Fibroblast of villous mesenchyme (primary cell): ENCODE measurements at places on chromosomes 5 and 9.
A peak's percentile ranks its signal among the peaks of the same experiment; 100 is the strongest.

- DNase-seq = peak; percentile 50
These were observed 88.2 kb upstream of the OSMR start for GRCh38 chr5:38757451-38758245.

DNA sequence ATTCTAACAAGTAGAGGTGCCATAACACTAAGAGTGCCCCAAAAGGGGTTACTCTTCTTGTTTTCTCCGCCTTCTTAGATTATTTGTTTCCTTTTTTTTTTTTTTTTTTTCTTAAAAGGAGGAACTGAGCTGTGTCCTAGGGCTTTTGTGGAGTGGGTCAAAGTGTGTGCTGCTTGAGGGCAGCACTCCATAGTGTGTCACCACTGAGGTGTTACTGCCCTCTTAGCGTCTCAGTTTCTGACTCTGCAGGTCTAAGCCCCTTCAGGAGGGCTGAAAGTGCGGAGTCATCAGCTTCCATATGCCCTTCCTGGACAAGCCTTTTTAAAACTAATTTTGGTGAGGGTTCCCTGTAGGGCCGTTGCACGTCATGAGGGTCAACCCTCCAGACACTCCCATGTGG lies 12.6 kb upstream of the NANS start:
- no peak for DNase-seq

DNA sequence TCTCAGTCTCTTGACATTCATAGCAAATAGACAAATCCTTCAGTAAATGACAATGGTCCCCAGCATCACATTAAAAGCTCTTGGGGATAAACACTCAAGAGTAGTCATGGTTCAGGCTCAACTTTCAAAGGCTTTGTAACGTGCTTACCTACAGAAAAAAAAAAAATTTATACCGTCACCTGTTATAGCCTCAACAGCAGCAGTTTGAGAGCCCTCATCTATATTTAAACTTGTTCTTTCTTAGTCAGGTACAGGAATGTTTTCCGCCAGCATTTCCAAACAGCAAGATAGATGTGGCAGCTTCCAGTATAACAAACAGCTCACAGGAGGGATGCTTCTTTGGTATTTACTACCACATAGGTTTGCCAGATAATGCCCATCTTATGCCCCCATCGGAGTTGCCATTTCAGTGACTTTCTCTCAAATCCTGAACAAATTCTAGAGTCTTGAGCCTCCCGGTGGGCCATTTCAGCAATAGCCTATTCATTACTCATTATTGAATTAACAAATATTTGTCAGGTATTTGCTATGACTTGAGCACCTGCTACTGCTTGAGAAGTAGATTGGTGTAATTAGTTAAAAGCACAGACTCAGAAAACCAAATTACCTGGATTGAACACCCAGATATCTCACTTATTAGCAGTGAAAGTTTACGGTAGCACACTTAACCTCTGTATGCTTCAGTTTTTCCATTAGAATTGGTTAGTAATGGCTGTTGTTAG lies 470.0 kb downstream of the EBF1 start:
- DNase-seq = no peak

- no peak for DNase-seq
These were observed 118.3 kb downstream of the SYK start for GRCh38 chr9:90919883-90920282.

DNA sequence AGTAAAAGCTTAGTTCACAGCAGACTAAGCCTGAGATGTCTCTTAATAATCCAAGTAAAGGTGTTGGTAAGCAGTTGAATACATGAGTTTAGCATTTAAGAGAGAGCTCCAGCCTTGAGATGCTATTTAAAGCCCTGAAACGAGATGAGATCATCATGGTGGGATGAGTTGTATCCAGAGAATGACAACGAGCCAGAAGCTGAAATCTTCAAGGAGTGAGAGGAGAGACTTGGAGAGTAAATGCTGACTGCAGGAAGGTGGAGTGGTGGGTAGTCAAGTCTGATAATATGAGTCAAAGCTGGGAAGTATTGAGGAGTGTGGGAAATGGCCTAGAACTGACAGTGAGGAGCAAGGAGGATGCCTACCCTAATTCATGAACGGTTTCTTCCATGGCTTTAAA lies 53.7 kb downstream of the PLAC8L1 start:
- no peak for DNase-seq

DNA sequence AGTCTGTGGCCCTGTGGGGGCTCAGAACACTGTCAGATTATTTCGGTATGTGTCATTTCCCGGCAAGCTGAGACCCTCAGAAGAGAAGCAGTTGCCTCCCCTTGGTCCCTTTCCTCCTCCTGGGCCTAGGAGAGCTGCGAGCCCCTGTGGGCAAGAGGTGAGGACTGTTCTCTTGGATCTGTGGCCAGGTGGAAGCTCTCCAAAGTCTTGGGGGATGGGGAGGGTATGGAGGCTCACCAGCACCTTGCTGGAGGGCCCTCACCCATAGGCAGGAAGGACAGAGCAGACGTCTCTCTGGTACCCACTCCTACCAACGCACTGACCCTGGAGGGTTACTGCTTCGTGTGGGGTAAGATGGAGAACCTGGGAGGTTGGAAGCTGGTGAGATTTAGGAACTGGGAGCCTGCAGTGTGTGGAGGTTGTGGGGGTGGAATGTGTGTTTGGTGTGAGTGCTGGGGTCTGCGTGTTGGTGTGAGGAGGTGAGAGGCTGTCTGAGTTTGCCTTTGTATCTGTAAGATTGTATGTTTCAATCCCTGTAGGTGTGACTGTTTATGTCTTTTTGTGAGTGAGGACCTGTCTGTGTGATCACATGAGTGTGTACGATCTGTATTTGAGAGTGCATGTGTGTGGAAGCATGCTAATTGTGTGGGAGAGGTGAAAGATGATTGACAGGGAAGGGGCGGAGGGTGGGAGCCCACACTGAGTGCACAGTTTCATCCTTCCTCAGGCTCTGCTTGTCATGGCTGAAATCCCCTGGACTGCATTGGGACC lies 52.4 kb upstream of the PSD2 start:
- no peak for DNase-seq

DNA sequence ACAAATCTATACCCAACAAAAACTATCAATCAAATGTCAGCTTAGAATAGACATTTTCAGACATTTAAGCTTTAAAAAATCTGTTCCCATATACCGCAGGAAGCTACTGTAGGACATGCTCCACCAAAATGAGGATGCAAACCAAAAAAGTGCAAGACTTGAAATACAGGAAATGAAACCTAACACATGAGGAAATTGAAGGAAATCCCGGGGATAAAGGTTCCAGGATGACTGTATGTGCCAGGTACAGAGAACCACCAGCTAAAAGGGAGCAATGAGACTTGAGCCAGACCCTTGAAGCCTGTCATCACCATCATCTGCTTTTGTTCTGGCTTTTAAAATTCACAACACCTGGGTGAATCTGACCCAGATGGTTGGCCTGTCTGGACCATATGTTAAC lies 21.4 kb downstream of the DIAPH1 start:
- DNase-seq = no peak

DNA sequence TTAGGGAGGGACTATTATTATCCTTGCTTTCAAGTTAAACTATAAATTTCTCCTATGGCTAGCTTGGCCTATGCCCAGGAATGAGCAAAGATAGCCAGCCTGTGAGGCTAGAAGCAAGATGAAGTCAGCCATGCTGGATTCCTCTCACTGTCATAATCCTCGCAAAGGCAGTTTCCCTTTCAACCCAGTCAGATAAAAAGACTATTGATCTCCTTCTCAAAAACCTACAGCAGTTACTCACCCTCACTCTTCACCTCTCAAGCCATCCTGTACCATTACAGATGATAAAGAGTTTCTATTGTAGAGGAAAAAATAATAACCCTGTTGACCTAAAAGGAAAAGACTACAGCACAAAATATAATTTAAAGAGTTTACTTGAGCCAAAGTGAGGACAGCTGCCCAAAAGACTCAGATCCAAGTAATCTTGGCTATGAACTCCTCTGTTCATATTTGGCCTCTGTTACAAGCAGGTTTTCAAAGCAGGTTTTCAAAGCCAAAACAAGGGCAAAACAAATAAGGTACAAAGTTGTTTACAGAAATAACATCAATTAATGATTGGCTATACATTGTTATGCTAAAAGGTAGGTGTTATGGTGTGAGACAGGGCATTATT lies 41.7 kb downstream of the KCNV2 start:
- DNase-seq = peak; percentile 17

DNA sequence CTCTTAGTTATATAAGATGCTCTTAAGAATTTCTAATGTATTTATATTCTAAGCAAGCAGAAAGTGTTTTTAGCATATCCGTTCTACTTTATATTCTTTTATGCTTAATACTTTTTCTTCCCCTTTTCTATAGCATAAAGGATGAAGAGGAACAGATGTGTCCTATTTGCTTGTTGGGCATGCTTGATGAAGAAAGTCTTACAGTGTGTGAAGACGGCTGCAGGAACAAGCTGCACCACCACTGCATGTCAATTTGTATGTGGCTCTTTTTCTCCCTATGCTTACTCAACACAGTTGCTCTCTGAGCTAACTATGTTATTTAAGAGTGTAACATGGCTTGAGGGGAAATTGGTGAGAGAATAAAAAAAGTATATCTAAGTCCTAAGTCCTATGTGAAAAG lies 37.6 kb upstream of the SETD9 start:
- DNase-seq = no peak

- DNase-seq = no peak
These were observed 9.8 kb downstream of the DOCK2 start for GRCh38 chr5:169646856-169647255.

- peak; percentile 25 for DNase-seq
These were observed at the start of gene KLHL3 for GRCh38 chr5:137735555-137736284. TSS of gene KLHL3 (minus strand) at chr5:137736089. CDS start at chr5:137735646, 443 bp downstream.

GRCh38 chr5:109704282-109704952 lies 14.7 kb downstream of the MAN2A1 start:
- DNase-seq = no peak

GRCh38 chr5:68007451-68007850 lies 208.1 kb upstream of the PIK3R1 start:
- peak; percentile 72 for DNase-seq

DNA sequence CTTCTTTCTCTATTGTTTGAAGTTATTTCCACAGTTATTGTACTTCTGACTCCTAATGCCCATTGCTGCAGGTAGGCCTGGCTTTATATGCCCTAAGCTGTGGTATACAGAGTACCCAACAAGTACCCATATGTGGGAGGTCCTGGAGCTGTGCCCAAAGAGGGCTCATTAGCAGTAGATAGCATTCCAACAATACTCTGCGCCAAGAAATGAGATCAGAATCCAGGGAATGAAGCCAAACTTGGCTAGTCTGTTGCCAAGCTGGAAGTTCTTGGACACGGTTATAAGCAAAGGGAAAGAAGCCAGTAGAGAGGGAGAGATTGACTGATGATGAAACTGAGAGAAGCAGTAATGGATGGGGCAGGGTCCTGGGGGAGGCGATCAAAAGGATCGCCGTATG lies 29.7 kb upstream of the FAM169A start:
- no peak for DNase-seq

GRCh38 chr9:122051351-122052321 lies 41.5 kb downstream of the TTLL11 start:
- peak; percentile 25 for DNase-seq

GRCh38 chr5:68295772-68296171 lies 80.2 kb downstream of the PIK3R1 start:
- no peak for DNase-seq

DNA sequence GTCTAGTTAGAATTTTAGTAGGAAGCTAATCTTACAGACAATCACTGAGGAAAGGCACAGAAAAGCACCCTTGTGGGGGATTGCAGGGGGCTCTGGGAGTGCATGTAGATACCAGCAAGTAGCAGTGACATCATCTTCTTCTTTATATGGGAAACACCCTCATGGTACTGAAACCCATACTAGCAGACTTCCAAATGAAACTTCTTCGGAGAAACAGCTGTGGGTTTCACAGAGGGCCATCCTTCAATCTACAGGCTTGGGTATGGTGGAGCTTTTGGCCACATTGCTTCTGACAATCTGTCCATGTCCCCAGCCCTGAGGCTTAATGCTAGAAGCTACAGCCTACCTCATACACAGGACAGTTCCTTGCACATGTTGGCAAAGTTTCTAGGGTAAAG lies 165.2 kb upstream of the NFIB start:
- DNase-seq = no peak
